ENCODE measurements at places on chromosomes 2 and 18. TPM values are rescaled to one million over a fixed set of nuclear protein-coding genes. Genes with fewer than 3 reads are reported as not detected.

Gene NR4A2
- 21.9 TPM for total RNA-seq

Gene MORN2
- 4.9 TPM for total RNA-seq

Gene GPBAR1
- total RNA-seq = 0.78 TPM

Gene KLHL41
- not detected for total RNA-seq

Gene ANKAR
- total RNA-seq = 4.2 TPM

Gene GORASP2
- total RNA-seq = 104 TPM

Gene DIPK1C
- total RNA-seq = not detected

Gene PTPRN
- not detected for total RNA-seq

Gene FTCDNL1
- total RNA-seq = 2.1 TPM

Gene AQP12B
- not detected for total RNA-seq

Gene TSPYL6
- total RNA-seq = not detected

Gene RBM44
- total RNA-seq = 1.1 TPM

Gene GALNT1
- 58.6 TPM for total RNA-seq

Gene STEAP3
- 0.07 TPM for total RNA-seq

Gene CTDSP1
- 106 TPM for total RNA-seq

Gene CD226
- 134 TPM for total RNA-seq

Gene GREB1L
- total RNA-seq = not detected

Gene ABCG5
- total RNA-seq = not detected

Gene C2orf66
- 0.42 TPM for total RNA-seq

Gene ANTXR1
- not detected for total RNA-seq

Gene SERPINB10
- total RNA-seq = not detected

Gene RUFY4
- total RNA-seq = 0.64 TPM

Measured in activated T-helper 1 cell treated with anti-CD3 and anti-CD28 coated beads, Interleukin-12 subunit alpha, Interleukin-12 subunit beta, Interleukin-2, Interleukin-4 antibody, amounts not matched to agents 30 ng/mL and 10 ng/mL and 1 ng/mL, durations not matched to agents 14 hours and 24 hours and 36 hours (primary cell).